ENCODE measurements at places on chromosomes 1 and 21.

GRCh38 chr1:16187748-16188401, 24.6 kb downstream of the ARHGEF19 start:
- DNase-seq = peak; percentile 66

GRCh38 chr1:98388441-98388840, 273.1 kb upstream of the SNX7 start:
- peak; percentile 67 for DNase-seq

GRCh38 chr21:35021546-35021945, 27.6 kb downstream of the RUNX1 start:
- DNase-seq = no peak

DNA sequence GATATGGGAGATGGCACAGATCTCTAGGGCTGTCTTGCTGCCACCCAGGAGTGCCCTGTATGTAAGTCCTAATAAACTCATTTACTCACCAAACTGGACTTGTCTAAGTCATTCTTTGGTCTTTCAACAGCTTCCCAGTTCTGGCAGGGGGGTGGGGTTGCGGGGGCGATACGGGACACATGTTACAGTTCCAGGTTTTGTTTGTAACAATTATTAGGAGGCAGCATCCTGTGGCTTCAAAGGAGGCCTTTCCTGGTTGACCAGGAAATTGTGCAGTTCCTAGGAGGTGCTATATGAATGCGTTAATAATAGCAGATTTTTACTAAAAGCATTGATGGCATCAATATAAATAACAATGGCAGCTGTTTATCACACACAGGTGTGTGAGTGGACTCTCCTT, 42.7 kb upstream of the TRIM45 start:
- no peak for DNase-seq

DNA sequence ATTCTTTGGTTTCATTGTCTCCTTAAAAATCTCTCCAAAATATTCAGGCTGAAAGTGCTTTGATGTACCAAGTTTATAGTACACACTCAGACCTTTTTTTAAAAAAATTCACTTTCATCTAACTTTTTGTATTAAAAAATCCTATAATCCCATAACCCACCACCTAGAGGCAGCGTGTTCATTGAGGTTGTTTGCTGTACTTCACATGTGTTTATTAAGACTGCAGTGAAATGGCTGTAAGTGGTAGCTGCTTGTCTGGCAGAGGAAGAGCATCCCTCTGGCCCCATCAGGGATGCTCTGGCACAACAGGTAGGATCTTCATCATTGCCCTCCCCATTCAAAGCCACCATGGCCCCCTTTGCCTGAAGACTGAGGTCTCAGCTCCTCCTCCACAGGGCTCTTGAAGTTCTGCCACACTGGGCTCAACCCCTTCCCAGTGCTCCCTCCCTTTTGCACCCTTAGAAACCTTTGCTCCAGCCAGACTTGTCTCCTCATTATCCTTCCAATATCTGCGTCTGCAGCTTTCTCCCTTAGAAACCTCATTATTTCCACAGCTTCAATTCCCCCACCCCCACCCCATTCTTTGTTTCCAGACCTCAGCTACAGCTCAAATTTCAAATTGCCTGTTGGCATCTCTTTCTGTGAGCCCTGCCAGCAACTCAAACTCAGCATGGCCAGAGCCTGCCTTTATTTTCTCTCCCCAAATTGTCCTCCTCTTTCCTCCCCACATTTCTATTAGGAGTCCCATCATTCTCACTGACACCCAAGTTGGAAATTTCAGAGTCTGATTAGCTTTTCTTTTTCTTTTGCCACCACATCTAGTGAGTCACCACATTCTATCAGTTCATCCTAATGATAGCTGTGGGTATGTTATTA, 369.6 kb upstream of the USP24 start:
- no peak for DNase-seq

- peak; percentile 85 for DNase-seq
Observed at GRCh38 chr1:2255420-2256369, 27.6 kb downstream of the SKI start.

GRCh38 chr1:180179162-180179957, 24.7 kb downstream of the QSOX1 start:
- DNase-seq = no peak

GRCh38 chr1:94096797-94097549, 24.0 kb downstream of the ABCA4 start:
- DNase-seq = no peak

GRCh38 chr1:151811181-151811580, 6.0 kb upstream of the LINGO4 start:
- DNase-seq = no peak

DNA sequence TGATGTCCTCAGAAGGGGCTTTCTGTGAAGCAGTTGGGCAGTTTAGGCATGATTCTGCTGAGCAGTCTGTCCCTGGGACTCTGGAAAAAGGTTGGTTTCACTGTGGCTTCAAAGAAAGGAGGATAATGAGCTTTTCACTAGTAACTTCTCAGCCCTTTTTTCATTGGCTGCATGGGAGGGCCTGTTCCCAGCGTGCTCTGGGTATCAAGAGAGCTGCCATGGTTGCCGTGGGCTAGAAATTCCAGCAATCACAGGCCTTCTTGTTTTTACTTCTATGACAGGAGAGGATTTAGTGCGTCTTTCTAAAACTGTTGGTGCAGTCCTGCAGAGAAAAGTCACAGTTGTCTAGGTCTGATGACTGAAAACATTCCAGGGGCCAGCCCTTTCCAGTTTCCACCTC, 7.2 kb downstream of the SZRD1 start:
- no peak for DNase-seq

DNA sequence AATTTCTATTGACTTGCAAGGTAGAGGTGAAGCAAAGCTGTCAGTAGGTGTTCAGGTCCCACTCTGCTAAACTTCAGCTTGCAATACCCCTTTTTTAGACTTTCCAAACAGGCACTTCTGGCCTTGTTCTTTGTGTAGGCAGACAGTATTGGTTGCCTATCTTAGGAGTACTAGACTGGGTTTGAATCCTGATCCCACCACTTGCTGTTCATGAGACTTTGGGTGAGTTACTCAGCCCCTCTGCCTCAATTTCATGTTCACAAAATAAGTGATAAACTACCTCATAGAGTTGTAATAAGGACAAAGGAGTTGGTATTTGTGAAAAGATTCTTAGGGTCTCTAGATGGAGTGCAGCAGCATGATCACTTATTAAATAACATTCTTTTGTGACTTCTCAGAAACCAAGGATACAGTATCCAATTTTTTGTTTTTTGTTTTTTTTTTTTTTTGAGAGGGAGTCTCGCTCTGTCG, 5.2 kb downstream of the RCC1 start:
- DNase-seq = no peak

DNA sequence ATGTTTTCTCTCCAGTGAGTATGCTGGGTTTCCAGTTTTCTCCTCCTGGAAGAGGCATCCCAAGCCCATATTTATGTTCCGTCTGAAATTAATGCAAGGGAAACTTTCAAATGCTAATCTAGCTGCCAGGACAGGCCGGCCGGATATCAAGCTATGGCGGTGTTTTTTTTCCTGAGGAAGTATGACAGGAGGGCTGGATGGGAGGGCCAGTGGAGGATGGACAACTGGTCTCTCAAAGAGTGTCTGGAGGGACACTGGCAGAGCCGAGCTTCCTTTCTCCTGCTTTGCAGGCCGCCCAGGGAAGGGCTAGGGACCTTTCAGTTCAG, 212.7 kb downstream of the TRABD2B start:
- no peak for DNase-seq

- DNase-seq = peak; percentile 5
Observed at GRCh38 chr1:3384407-3384806, 70.1 kb upstream of the ARHGEF16 start.

GRCh38 chr1:8460132-8460544, 142.2 kb downstream of the SLC45A1 start:
- no peak for DNase-seq

DNA sequence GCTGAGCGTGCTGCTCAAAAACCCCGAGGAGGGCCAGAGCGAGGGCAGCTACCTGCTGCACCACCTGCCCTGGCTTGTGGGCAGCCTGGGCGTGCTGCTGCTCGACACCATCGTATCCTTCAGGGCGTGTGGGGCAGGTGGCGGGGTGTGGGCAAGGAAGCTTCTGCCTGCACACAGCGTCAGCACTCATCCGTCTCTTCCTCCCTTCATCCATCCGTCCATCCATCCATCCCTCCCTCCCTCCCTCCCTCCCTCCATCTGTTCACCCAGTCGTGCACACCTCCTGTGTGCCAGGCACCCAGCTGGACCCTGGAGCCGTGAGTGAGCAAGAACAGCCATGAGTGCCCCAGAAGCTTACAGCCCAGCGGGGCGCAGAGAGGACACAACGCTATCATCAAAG, 15.2 kb downstream of the SLC66A1 start:
- DNase-seq = no peak

DNA sequence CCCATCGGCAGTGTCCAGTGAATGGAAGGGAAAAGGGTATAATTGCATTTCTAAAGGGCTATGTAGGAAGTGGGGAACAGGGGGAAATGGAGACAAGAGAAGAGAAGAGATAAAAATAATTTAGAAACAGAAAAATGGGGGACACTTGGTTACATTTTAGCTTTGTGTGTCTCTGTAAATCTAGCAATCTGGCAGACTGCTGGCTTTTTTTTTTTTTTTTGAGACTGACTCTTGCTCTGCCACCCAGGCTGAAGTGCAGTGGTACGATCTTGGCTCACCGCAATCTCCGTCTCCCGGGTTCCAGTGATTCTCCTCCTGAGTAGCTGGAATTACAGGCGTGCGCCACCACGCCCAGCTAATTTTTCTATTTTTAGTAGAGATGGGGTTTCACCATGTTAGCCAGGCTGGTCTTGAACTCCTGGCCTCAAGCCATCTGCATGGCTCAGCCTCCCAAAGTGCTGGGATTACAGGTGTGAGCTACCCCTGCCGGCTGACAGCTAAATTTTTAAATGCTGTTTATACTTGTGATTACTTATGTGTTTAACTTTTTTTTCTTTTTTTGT, 53.4 kb downstream of the AGPAT3 start:
- DNase-seq = no peak

- DNase-seq = no peak
Observed at GRCh38 chr1:42423681-42424080, 32.1 kb downstream of the ZMYND12 start.

DNA sequence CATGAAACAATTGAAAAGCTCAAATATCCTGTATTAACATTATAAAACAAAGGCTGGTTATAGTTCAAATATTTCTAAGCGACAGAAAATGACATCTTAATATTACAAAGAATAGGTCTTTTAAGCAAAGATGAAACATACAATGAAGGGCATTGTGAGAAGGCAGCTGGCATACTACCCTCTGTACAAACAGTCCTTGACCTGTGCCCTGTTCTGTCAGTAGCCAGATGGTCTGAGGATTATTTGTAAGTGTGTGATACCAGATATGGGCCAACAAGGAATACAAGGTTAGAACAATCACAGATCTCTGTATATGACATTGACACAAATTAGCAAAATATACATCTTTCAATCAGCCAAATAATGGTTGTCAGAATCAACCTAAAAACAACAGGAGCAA, 1350.4 kb downstream of the AMY1C start:
- no peak for DNase-seq

GRCh38 chr1:86448670-86449069, 20.1 kb upstream of the CLCA1 start:
- DNase-seq = no peak

DNA sequence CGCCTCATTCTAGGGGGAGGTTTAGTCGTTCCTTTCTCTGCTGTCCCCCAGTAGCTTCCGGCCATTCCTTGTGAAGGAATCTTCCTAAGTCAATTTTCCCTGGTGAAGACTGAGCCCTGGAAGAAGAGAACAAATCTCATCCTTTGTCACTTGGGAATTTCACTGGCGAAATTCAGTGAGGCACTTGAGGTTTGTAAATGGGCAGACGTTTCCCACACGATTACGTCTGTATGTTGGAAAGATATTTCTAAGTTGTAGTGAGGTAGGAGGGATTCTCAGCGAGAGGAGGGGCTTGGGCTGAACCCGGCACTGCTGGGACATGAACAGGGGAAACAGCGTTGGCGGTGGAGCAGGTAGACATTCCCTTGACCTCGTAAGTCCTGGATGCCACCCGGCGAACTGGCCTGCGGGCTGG, 47.2 kb downstream of the GALNT2 start:
- DNase-seq = no peak

- DNase-seq = no peak
Observed at GRCh38 chr1:84635429-84635828, 54.8 kb downstream of the SSX2IP start.

DNA sequence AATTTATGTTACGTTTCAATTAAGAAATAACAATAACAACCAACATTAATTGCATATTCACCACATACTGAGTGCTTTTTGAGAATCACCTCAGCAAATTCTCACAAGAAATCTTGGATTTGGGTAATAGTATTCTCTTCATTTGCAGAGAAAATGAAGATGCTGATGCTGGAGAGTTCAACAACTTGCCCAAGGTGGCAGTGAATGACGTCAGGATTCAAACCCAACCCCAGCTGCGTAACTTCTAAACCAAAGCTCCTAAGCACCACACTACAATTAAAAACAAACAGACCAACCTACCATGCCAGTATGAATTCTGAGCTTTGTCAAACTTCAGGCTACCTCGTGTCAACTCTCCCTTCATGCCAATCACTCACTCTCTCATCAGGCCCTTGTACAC, 46.7 kb upstream of the GJB5 start:
- DNase-seq = no peak

GRCh38 chr1:204475656-204476432, 18.8 kb downstream of the PIK3C2B start:
- no peak for DNase-seq

GRCh38 chr1:77060000-77060399, 159.2 kb downstream of the PIGK start:
- DNase-seq = no peak

DNA sequence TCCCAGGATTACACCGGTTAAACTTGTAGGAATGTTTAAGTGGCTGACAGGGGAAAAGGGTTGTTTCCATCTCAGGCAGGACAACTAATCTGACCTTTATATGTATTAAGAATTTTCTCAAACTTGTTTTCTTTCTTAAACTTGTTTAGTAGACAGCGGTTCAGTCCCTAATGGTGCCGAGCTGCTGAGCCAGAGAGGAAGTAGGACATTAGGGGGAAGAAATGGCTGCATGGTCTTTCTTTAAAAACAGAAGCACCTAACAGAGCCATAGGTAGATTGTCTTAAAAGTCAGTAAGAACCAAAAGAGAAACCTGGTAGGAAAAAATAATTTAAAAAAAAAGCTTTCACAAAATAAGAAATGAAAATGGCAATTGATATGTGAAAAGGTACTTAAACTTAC, 3.3 kb downstream of the GBP4 start:
- no peak for DNase-seq

GRCh38 chr1:191870490-191870889, 287.8 kb upstream of the RGS18 start:
- DNase-seq = no peak

DNA sequence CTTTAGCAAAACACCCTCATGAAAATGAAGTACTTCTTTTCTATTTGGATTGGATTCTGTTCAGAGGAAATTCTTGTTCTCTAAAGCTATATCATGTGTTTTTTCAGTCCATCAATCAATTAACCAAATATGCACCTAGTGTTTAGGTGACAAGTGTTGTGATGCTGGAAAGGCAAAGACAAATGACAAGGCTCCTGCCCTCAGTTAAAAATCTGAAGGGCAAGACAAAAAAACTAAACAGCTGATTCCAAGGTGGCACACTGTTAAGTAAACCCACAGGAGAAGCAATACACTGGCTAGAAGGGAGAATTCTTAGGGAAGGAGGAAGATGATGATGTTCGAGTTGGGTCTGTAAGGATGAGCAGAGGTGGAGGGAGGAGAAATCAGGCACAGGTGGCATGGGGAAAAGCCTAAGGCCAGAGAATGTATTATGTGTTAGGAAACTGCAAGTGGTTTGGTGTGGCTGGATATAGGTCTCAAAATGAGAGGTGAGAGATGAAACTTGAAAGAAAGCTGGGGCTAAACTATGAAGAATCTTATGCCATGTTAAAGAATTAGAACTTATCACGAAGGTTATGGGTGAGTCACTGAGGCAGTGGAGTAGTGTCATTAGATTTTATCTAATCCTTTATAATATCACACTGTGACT, 51.8 kb upstream of the GFI1 start:
- peak; percentile 77 for DNase-seq

Data from CD4-positive, alpha-beta T cell treated with Interleukin-4 for 4 hours (primary cell).